ENCODE measurements at places on chromosomes 1 and 21. TPM values are rescaled to one million over a fixed set of nuclear protein-coding genes. Genes with fewer than 3 reads are reported as not detected.

SERPINC1 gene
- polyA plus RNA-seq: 0.43 TPM

AKR7A3 gene
- polyA plus RNA-seq: 2.1 TPM

ZSWIM5 gene
- 0.39 TPM for polyA plus RNA-seq

RGS13 gene
- 1.1 TPM for polyA plus RNA-seq

SUSD4 gene
- 5.2 TPM for polyA plus RNA-seq

SIM2 gene
- 0.07 TPM for polyA plus RNA-seq

TNFRSF25 gene
- polyA plus RNA-seq: 51.6 TPM

HTR6 gene
- 0.02 TPM for polyA plus RNA-seq

S100A1 gene
- polyA plus RNA-seq: 3.4 TPM

LAMB3 gene
- polyA plus RNA-seq: 10.5 TPM

LELP1 gene
- polyA plus RNA-seq: 0.11 TPM

FAM78B gene
- 0.48 TPM for polyA plus RNA-seq

TTLL10 gene
- 0.27 TPM for polyA plus RNA-seq

DISC1 gene
- 4.4 TPM for polyA plus RNA-seq

MYOG gene
- 4.7 TPM for polyA plus RNA-seq

PTGS2 gene
- polyA plus RNA-seq: 1.5 TPM

CLDN14 gene
- polyA plus RNA-seq: 0.78 TPM

DCST1 gene
- polyA plus RNA-seq: not detected

TDRD10 gene
- polyA plus RNA-seq: 12.2 TPM

PTPN22 gene
- 35.2 TPM for polyA plus RNA-seq

FCRL6 gene
- polyA plus RNA-seq: 0.57 TPM

CCDC190 gene
- polyA plus RNA-seq: 0.32 TPM

CD164L2 gene
- polyA plus RNA-seq: 2.4 TPM

CD53 gene
- polyA plus RNA-seq: 262 TPM

AXDND1 gene
- polyA plus RNA-seq: 1.3 TPM

DNALI1 gene
- polyA plus RNA-seq: 2.1 TPM

Data from thymus (tissue), 14 donors.